ENCODE measurements at places on chromosomes 6 and 20.

DNA sequence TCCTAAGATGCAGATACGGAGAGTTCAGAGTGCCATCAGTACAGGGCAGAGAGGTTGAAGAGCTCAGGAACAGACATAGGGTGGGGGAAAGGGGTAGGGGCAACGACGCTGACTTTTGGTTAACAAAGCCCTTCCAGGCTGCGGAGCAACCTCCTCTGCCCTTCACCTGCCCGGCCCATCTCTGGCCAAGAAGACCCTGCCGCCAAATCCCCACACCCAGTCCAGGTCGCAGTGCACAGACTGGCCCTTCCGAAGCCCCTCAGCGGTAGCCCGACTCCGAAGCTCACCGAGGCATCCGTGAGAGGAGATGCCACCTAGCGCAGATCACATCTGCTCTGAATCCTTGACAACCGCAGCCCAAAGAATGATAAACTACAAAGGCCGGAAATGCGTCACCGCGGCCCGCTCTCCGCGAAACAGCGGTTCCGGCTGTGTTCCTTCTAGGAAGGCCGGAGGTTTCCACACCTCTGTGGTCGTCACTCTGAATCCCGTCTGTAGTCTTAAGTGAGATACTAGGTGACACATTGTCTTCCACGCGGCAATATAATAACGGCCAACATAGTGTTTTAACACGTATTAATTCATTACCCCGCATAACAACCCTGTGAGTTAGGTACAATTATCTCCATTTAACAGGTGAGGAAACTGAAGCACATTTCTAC is at the start of gene ZSCAN23:
ZSCAN23 (minus strand) TSS at position 380 of the 662 bp plus-strand sequence. CDS start 7,225 bp downstream, outside the sequence.
- H3K36me3 ChIP-seq, result no peaks in the 10 kb centered on the region
- H3K4me3 ChIP-seq, result peak within 1 kb of the TSS; percentile 78

- no peaks in the 10 kb centered on the region for H3K27me3 ChIP-seq
- DNase-seq, result no peak
- peak overlapping the region; percentile 73 for H3K4me3 ChIP-seq
- peaks cover 46% of the 10 kb centered on the region for H3K4me1 ChIP-seq
- peak overlapping the region; percentile 93 for H3K27ac ChIP-seq
- H3K36me3 ChIP-seq, result no peaks in the 10 kb centered on the region
These were observed 59.6 kb upstream of the HFE start for GRCh38 chr6:26027491-26028211.

- DNase-seq, result no peak
- H3K4me1 ChIP-seq, result peaks cover 21% of the 10 kb centered on the region
- no peak overlapping the region for H3K27ac ChIP-seq
- H3K36me3 ChIP-seq, result no peaks in the 10 kb centered on the region
- no peaks in the 10 kb centered on the region for H3K27me3 ChIP-seq
These were observed 21.2 kb downstream of the KIF25 start for GRCh38 chr6:168018664-168019063.

DNA sequence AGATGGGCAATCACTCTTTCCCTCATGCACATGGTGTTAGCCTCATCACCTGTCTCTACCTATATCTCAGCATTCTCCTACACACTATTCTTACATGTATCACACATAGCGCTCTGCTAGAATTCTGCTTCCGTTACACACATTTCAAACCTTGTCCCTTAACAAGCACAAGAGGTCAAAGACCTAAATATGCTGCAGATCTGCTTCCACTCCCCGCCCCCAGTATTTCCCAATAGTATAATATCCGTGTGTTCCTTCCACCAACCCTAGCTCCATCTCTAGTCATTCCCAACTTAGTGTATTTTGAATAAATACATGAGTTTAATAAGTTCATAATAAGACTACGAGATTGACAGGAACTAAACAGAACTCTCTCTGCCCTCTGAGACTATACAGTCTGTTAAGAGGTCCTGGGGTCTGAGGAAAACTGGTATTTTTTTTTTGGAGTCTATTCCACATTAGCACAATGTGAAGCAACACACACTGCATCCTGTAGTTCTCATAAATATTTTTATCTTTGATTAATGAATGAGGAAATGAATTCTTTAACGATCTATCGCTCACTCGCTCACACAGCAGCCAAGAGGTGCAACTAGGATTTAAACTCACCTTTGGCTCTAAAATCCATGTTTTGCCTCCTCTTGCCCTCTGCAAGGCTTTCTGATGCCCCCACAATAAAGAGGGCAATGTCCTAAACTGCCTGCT is 491.6 kb downstream of the QKI start:
- DNase-seq, result no peak
- H3K4me3 ChIP-seq, result no peak overlapping the region
- H3K4me1 ChIP-seq, result no peaks in the 10 kb centered on the region
- no peaks in the 10 kb centered on the region for H3K36me3 ChIP-seq

- peaks cover 38% of the 10 kb centered on the region for H3K27me3 ChIP-seq
- H3K4me3 ChIP-seq, result no peak overlapping the region
- DNase-seq, result no peak
- no peak overlapping the region for H3K27ac ChIP-seq
- no peaks in the 10 kb centered on the region for H3K4me1 ChIP-seq
- no peaks in the 10 kb centered on the region for H3K36me3 ChIP-seq
These were observed 1513.4 kb upstream of the DEFB115 start for GRCh38 chr20:29744071-29744470.

GRCh38 chr6:44128020-44128917 is 915 bp downstream of the TMEM63B start:
- no peaks in the 10 kb centered on the region for H3K36me3 ChIP-seq
- peak; percentile 40 for DNase-seq
- no peaks in the 10 kb centered on the region for H3K27me3 ChIP-seq
- peaks cover 88% of the 10 kb centered on the region for H3K4me1 ChIP-seq

GRCh38 chr20:49982346-49983122 is at the start of gene SNAI1:
Gene SNAI1 (plus strand): TSS chr20:49982980. CDS start chr20:49983060, 80 bp downstream.
- peak within 1 kb of the TSS; percentile 76 for H3K27ac ChIP-seq
- H3K4me3 ChIP-seq, result peak within 1 kb of the TSS; percentile 70
- H3K4me1 ChIP-seq, result peaks cover 67% of the 10 kb centered on the region
- no peaks in the 10 kb centered on the region for H3K36me3 ChIP-seq

DNA sequence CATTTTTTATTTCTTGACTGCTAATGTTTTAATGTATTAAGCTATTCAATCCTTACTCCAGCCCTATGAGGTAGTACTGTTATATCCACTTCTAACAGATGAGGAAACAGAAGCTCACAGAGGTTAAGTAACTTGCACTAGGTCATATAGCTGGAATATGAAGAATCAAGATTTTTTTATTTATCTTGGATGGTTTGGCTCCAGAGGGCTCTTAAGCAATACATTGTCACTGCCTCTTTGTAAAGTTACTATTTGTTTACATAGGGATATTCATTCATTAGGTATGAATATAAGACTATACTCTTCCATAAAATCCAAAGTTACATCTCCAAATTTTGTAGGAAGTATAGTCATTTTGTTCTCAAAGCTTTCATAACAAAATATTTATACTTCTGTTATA is 113.8 kb downstream of the LAMP5 start:
- H3K4me1 ChIP-seq, result no peaks in the 10 kb centered on the region
- H3K4me3 ChIP-seq, result no peak overlapping the region
- no peak overlapping the region for H3K27ac ChIP-seq
- no peaks in the 10 kb centered on the region for H3K36me3 ChIP-seq
- H3K27me3 ChIP-seq, result peaks cover 25% of the 10 kb centered on the region
- no peak for DNase-seq

- no peaks in the 10 kb centered on the region for H3K36me3 ChIP-seq
- no peaks in the 10 kb centered on the region for H3K27me3 ChIP-seq
- no peak overlapping the region for H3K27ac ChIP-seq
- no peak for DNase-seq
- H3K4me1 ChIP-seq, result peaks cover 6% of the 10 kb centered on the region
These were observed 133.6 kb upstream of the CITED2 start for GRCh38 chr6:139508023-139508422.

GRCh38 chr6:17032988-17033634 is 68.7 kb upstream of the STMND1 start:
- peaks cover 24% of the 10 kb centered on the region for H3K4me1 ChIP-seq
- H3K27ac ChIP-seq, result peak overlapping the region; percentile 36
- peak; percentile 36 for DNase-seq
- H3K27me3 ChIP-seq, result no peaks in the 10 kb centered on the region
- no peaks in the 10 kb centered on the region for H3K36me3 ChIP-seq
- H3K4me3 ChIP-seq, result peak overlapping the region; percentile 38

Measured in left ventricle myocardium inferior (tissue), 1 donor.